ENCODE measurements at places on chromosomes 1 and 21. TPM values are rescaled to one million over a fixed set of nuclear protein-coding genes. Genes with fewer than 3 reads are reported as not detected.

DNA sequence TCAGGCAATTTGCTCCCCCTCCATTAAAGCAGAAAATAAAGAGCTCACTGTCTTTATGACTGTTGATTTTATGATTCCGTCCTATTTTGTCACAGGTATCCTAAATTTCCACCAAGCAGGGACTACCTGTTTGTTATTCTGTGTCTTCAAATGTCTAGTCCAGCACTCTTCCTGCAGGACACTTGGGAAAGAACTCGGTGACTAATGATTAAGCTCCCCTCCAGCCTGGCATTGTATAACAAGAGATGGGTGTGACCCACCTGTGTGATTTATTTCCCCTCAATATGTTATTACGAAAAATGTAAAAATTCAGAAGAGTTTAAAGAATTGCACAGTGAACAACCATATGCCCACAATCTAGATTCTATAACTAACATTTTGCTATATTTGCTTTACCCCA lies 42.9 kb upstream of the LRRN2 start:
- no peak for DNase-seq

ATP1A2 gene
- 18.6 TPM for total RNA-seq

DNA sequence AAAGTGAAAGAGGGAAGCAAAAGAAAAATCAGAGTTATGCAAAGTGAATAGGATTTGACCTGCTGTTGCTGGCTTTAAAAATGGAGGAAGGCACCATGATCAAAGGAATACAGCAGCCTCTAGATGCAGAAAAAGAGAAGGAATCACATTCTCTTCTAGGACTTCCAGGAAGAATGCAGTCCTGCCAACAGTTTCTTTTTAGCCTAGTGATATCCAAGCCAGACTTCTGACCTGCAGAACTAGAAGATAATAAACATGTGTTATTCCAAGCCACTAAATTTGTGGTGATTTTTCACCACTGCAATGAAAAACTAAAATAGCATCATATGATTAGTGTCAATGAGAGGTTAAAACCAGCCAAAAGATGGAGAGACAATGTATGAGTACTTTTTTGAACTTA lies 101.9 kb upstream of the ADAMTS5 start:
- no peak for DNase-seq

- DNase-seq: no peak
Measured at GRCh38 chr1:67843331-67843730, 10.1 kb upstream of the GNG12 start.

DNA sequence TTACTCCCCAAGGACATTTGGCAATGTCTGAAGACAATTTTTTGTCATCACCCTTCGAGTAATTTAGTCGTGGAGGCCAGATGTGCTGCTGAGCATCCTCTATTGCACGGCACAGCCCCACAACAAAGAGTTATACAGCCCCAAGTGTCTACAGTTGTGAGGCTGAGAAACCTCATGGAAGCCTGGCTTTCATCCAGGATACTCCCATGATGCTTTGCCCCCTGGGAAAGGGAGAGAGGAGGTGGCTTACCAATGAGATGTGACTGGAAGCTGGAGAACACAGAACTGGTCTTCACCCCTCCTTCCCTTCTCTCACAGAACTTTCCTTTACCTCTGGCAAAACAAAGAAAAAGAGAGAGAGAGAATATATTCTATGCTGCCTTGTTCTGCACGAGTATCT lies 150.9 kb upstream of the VAMP3 start:
- no peak for DNase-seq

ARL8A gene
- 27.2 TPM for total RNA-seq
